GM23248 (cell line): ENCODE measurements at places on chromosomes 1 and 21.

GRCh38 chr1:66445492-66446181, 88.3 kb upstream of the SGIP1 start:
- DNase-seq = no peak

DNA sequence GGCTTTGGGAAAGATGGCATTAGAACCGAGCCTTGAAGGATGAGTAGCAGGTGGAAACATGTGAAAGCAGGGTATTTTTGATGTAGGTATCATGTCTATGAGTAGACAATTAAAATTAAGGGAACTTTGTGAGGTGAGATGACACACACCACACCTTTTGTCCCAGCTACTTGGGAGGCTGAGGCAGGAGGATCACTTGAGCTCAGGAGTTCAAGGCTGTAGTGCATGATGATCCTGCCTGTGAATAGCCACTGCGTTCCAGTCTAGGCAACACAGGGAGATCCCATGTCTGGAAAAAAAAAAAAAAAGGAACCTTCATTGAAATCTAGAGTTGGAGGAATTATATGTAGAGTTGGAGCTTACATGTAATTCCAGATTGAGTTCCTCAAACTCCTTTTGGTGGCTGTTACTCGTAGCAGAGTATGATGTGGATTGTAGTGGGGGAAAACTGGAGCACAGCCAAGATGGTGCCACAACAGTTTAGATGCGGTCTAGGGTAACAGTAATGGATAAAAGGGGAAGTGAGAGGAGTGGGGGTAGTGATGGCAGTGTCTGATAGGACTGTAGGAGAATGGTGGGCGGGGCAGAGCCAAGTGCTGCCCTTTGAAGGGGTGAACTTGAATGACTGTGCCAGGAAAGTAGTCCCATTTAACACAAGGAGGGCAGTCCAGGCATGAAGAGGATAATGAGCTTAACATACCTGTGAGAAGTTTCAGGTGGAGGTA, 17.4 kb downstream of the AK4 start:
- no peak for DNase-seq

DNA sequence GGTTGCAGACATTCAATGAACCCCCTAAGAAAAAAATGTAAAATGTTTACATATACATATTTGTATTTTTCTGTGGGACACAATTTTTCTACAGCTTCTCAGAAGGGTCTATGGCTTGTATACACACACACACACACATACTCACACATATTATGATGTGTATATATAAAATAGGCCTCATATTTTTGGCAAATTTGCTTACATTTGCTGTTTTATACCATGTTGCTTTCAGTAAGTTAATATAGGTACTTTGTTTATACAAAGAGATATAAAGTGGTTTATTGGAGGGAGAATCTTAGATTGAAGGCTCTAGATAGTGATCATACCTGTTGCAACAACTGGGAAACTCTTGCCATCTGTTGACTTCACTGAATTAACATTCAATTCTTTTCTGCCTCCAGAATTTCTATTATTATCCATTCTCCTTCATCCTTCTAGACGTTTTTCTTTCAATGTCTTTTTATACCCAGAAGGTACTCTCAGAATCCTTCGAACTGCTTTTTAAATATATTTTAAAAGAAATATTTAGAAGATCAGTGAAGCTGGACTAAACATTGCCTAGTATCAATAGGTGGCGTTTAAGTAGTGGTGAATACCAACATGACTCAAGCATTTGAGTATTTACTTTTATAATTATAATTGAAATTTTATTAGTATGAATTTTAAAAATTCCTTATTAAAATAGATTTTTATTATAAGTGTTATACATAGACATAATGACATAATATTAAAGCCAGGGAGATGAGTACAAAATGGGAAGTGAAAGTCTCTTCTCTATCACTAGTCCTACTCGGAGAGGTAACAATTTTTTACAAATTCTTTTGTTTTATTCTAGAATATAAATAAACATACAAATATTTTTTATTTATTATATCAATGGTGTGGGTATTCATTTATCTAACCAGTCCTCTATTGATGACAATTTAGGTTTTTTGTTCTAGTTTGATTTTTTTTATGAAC, 10.2 kb downstream of the CD55 start:
- no peak for DNase-seq

GRCh38 chr1:45407629-45408287, 67.5 kb upstream of the MUTYH start:
- no peak for DNase-seq

GRCh38 chr1:36269408-36269838, 36.7 kb upstream of the SH3D21 start:
- peak; percentile 62 for DNase-seq

DNA sequence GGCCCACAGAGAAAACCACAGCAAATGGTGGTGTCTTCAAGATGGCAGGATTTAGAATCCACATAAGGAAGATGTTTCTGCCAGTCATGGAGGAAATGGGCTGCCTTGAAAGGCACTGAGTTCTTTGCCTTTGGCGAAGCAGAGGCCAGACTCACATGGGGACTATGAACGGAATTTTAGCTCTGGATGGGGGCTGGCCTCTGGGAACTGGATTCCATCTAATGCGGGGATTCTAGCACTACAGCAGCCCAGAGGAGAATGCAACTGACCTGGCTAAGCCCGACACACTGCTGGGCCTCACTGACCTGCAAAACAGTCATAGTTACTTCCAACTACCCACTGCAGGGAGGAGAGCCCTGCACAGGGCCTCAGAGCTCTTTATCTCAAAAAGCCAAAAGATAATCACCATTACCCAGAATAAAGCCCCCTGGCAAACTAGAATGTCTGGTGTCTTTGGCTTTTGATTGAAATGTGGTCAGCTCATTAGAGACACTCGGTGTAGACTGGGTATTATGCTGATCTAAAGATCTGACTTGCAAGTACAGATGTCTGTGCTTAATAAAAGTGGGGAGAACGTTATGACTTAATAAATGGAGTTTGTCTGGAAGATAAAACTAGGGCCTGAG, 11.6 kb downstream of the HCRTR1 start:
- no peak for DNase-seq

- DNase-seq = no peak
Observed at GRCh38 chr1:215660259-215660658, 93.2 kb downstream of the KCTD3 start.

DNA sequence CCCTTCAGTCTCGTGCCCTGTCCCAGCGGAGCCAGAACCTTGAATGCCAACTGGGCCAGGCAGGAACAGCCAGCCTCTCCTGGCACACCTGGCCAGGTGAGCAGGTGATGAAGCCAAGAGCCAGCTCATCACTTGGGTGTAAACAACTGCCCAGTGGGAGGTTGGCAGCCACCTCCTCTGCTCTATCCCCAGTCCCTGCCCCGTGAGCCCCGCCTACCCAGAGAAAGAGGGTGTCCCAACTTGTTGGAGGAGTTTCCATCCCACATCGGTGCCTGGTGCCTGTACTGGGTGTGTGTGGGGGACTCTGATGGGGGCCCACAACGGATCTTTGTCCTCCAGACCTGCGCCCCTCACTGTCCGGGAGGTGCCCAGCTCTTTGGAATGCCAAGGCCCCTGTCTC, 17.8 kb upstream of the FAM131C start:
- no peak for DNase-seq

- DNase-seq = peak; percentile 41
Observed at GRCh38 chr1:205258719-205259118, 31.0 kb downstream of the TMCC2 start.

GRCh38 chr1:208100906-208101305, 143.3 kb downstream of the PLXNA2 start:
- DNase-seq = peak; percentile 11

- no peak for DNase-seq
Observed at GRCh38 chr1:40755067-40755466, 28.5 kb upstream of the KCNQ4 start.

- no peak for DNase-seq
Observed at GRCh38 chr1:43981135-43981491, 2.1 kb downstream of the B4GALT2 start.

DNA sequence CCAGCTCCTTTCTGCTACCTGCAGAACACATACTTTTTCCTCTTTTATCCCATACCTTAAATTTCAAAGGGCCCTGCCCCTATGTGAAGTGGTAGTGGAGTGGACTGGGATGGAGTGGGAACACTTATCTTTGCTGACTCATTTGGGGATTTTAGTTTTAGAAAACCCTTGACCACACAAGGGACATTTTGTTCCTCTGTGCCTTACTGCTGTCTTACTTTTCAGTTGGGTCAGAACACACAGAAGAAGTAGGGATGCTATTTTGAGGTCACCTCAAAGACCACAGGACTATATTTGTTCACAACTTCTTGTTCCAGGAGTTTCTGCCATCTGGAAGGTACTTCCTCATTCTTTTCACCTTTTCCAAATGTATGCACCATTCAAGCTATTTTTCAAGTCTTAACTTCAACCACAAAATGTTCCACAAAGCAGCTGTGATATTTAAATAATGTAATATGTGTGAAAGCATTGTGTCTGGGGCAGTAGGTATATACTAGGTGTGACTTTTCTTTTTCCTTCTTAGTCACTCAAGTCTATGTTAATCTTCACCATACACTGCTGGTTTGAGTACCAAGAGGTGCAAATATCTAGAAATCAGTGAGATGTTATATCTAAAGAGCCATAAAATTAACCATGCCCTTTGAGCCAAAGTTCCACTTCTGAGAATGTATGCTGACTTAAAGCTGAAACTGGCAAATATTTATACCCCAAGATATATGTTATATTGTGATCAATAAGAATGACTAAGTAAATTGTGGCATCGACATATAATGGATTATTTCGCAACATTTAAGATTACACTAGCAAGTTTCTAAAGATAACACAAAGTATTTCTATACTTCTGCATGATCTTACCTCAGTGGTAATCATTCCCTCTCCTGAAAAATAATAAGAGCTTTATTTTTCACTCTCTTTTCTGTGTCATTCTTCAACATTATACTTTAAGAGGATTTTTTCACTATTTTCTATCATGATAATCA, 308.5 kb downstream of the MRPL39 start:
- DNase-seq = no peak

GRCh38 chr21:42851812-42852665, 27.3 kb downstream of the WDR4 start:
- DNase-seq = no peak

DNA sequence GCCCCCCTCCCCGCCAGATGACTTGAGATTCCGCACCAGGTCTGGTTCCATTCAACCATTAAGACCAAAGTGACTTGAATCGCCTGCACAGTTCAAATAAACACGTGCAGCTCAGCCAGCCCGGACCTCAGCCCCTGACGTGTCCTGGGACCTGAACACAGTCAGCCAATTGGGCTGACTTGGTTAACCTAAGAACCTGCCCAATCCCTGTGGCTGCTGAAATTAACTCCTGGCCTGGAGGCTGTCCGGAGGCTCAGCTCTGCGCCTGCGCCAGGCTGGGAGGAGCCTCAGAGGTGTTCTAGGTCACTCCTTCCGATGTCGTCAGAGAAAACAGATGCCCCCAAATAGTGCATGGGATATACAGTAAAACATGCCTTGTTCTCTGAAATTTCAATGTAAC, 73.4 kb downstream of the SCCPDH start:
- no peak for DNase-seq

DNA sequence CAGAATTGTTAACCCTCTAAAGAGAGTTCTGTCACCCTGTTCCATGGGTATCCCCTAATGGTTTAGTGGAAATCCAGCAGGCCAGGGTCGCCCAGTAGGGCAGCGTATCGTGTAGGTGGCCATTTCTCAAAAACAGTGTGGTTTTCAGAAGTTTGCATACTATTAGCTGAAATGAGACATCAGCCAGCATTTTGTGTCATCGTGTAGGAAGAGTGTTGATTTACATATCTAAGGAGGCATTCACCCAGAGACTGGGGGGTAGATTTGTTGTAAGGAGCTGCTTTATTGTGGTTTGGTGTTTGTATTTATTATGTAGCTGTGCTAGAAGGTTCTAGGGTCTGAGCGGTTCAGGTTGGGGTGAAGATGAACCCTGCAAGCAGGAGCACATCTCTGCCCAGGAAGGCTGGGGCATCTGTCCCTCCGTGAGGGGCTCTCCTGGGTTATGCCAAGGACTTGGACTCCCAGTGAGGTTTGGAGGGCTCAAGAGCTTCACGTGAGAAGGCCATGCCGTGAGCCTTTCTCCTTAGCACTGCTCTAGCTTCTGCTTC, 174.4 kb downstream of the PGBD5 start:
- no peak for DNase-seq

GRCh38 chr1:84582802-84583587, 8.8 kb upstream of the CTBS start:
- no peak for DNase-seq

DNA sequence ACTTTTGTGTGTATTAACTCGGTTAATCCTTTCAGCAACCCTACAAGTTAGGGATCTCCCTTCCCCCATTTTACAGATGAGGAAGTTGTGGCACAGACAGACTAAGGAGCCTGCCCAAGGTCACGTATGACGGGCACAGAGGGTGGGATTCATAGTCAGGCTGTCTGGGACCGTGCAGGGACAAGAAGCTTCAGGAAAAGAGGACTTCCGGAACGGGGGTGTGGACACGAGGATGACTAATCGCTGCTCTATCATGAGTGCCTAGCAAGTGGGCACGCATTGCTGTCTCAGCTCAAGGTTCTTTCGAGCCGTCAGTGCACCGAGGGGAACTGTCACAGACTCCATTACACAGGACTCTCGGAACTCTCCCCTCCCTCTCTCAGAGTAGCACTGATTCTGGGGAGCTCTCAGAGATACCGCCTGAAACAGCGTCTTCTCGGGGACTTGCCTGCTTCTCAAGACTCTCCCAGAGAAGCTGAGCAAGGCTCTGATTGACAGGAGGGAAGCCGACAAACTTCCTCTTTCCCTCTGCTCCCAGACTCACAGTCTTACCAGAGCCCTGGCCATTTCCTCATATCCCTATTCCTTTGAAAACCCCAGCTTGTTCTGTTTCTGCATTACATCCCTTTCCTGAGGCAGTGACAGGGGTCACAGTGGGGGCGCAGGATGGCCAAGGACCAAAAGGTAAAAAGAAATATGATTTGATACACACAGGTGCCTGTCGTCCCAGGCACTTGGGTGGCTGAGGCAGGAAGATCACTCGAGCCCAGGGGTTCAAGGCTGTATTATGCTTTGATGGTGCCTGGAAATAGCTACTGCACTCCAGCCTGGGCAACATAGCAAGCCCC, 14.4 kb downstream of the FHAD1 start:
- DNase-seq = peak; percentile 59

DNA sequence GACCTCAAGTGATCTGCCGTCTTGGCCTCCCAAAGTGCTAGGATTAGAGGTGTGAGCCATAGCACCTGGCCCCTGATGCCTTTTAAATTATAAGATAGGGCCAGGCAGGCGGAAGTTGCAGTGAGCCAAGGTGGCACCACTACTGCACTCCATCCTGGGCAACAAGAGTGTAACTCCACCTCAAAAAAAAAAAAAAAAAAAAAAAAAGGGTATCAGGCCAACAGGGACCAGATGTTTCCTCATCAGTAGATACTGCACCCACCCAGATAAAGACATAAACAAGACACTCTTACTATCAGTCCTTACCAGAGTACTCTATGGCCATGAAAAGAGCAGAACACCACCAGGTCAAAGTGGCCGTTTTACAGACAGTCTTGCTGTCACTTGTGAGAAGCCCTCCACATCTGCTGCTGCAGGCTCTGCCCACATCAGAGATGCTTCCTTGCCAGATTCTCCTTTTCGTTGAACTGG, 3.3 kb downstream of the C21orf58 start:
- no peak for DNase-seq
